ENCODE measurements at places on chromosomes 1 and 21.

DNA sequence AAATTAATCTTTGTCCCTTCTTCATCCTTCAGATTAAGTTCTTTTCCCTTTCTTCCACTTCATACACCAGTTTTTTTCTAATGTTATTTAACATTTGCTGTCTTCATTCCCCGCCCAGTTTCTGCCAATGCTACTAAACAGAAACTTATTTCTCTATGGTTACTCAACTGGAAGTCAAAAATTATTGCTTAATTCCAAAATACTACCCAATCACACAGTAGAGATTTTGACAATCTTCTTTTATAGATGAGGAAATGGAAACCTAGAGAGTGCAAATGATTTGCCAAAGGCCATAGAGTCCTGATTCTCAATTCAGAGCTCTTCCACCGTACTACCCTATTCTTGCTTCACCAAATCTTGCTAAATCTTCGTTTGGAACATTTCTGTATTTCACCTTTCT lies 58.1 kb upstream of the SH3GLB1 start:
- no peak for DNase-seq

DNA sequence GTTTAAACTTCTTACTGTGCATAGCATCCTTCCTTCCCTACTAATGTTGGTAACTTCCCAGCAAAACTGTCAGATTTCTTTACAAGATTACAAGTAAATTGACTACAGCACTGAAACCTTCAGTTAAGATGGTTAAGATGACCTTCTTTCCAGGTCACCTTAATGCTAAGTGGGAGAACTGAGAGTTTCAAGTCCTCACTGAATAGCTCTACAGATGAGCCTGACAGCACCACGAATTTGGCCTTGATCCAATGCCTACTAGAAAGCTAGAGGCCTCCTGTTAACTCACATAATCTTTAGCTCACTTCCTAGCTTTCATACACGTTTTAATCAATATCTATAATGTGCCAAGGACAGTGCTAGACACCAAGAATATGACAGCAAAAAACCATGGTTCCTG lies 276.0 kb upstream of the PLD5 start:
- no peak for DNase-seq

DNA sequence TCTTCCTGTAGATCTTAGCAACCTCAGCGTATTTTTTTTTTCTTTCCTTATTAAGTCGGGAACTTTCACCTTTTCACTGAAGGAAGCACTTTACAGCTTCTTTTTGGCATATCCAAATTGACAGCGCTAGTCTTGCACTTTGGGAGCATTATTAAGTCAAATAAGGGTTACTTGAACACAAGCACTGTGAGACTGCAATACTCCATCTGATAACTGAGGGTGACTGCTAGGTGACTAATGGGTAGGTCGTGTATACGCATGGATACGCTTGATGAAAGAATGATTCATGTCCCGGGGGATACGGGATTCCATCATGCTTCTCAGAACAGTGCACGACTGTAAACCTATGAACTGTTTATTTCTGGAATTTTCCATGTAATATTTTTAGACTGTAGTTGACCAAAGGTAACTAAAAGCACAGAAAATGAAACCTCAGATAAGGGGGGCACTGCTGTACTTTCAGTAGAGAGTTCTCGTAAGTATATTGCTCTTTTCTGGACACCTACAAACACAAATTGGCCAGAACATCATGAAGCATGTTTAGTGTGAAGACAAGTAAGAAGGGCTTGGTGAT lies 364.7 kb downstream of the SMYD3 start:
- DNase-seq: no peak

- no peak for DNase-seq
Observed at GRCh38 chr21:31176080-31176551, 137.8 kb upstream of the KRTAP19-8 start.

- DNase-seq: no peak
Observed at GRCh38 chr1:183100361-183100974, 77.2 kb downstream of the LAMC1 start.

- DNase-seq: no peak
Observed at GRCh38 chr21:44480200-44481053, 25.1 kb downstream of the LRRC3 start.

DNA sequence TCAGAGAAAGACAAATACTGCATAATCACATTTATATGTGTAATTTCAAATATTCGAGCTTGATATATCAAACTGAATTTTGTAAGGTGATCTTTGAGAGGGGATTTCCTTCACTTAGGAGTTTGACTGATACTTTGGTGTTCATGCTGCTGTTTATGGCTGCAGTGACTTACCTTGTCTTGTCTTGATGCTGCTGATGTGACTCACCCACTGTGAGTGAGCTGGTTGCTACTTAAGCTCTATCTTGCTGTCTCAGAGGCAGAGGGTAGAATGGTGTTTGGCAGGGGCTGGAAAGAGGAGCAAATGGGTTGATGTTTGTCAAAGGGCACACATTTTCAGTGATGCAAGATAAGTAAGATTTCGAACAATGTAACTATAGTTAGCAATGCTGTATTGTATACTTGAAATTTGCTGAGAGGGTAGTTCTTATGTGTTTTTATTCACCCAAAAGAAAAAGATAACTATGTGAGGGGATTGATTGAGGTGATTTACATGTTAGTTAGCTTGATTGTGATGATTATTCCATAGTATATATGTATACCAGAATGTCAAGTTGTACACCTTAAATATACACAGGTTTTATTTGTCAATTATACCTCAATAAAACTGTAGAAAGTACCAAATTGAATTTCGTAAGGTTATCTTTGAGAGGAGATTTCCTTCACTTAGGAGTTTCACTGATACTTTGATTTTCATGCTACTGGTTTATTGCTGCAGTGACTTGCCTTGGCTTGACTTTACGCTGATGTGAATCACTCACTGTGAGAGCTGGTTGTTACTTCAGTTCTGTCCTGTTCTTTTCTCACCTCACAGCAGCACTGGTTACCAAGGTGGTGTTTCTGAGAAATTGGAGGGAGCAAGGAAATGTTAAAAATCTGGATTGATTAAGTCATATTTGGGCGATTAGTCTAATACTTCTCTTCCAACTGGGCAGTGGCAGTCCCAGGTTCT lies 94.5 kb upstream of the SLC5A9 start:
- DNase-seq: no peak

GRCh38 chr1:222250376-222250775 lies 297.5 kb downstream of the HHIPL2 start:
- DNase-seq: no peak

DNA sequence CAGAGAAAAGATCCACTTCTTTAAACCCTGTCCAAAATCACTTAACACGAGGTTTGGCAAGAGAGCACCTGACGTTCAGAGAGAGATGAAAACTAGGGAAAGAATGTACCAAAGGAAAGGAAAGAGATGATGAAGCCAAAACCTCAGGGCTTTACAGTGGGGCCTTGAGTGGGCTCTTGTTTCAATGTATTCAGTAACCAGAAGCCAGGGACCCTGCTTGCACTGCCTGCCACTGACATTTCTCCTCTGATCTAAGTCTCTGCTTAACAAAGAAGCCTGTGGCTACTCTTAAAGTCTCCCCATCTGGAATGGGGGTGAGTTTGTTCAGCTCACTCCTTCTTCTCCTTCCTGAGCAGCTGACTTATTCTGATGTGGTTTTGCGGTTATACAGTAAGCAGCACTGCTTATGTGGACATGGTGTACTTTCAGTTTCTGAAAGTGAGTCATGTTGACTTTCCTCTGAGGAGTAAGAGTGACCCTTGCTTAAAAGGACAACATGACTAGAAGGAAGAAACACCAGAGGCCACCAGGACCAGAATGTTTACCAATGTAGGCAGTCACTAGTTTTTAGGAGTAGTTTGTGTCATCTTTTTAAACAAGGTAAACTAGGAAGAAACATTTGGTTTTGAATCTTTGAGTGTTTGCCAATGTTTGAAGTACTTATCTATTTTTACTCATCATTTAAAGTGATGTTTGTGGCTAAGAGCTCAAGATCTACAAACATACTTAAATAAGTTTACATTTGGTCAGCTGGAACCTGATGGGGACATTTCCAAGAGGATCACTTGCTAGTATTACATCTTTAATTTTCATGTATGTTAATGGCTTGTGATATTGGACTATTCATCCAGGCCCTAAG lies 87.4 kb downstream of the FASLG start:
- DNase-seq: no peak

DNA sequence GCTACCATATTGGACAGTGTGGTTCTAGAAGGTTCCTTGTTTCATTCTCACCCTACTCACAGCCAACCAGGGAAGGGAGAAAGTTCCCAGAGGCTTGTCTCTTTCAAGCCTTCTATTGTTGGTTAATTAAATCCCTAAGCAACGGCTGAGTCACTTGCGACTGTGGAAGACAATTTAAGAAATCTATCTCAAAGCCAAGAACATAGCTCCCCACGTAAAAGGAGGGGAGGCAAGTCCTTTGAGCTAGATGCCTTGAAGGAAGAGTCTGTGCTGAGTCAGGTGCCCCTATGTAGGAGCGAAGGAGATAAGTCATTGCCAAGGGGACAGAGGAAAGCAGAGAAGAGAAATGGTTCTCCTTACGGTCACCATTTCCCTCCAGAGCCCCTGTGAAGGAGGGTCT lies 79.4 kb upstream of the PPP2R5A start:
- DNase-seq: no peak

DNA sequence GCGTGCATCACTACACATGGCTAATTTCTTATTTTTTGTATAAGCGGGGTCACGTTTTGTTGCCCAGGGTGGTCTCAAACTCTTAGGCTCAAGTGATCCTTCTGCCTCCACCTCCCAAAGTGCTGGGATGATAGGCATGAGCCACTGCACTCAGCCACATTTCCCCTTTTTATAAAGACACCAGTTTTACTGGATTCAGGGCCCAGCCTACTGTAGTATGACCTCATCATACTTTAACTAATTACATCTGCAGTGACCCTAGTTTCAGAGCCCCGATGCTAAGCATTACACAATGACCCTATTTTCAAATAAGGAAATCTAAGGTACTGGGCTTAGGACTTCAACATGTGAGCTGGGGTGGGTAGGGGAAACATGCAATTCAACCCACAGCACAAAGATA lies 31.8 kb upstream of the ENAH start:
- no peak for DNase-seq

DNA sequence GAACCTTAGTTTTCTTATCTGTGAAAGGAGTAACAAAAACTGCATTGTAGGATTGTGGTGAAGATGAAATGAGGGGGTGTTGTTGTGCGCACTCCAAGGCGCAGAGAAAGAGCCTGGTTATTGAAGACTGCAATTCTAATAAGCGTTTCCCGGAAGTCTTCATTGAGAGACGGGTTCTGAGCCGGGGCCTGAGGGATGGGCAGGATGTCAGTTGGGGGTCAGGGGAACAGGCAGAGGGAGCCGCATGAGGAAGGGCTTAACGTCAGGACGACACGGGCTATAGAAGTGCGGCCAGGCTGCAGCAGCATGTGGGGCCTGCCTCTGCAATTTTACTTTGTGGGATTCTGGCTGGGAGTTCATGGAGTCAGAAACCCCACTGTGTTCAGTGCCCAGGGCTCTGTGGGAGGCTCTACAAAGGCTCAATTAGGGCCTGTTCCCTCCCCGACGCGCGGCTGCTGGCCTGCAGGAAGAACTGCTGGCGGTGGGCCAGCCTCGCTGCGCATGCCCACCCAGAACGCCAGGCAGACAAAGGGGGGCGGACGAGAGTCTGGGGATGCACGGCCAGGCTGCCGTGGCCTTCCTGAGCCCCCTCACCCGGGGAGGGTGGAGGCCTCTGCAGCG lies 20.7 kb downstream of the TRIM62 start:
- DNase-seq: no peak

Data from stimulated activated CD8-positive, alpha-beta memory T cell treated with anti-CD3 and anti-CD28 coated beads, Interleukin-15, amount 100 ng/mL, for 48 hours (primary cell).